Panc1 (cell line): ENCODE measurements at places on chromosomes 5 and 9.

DNA sequence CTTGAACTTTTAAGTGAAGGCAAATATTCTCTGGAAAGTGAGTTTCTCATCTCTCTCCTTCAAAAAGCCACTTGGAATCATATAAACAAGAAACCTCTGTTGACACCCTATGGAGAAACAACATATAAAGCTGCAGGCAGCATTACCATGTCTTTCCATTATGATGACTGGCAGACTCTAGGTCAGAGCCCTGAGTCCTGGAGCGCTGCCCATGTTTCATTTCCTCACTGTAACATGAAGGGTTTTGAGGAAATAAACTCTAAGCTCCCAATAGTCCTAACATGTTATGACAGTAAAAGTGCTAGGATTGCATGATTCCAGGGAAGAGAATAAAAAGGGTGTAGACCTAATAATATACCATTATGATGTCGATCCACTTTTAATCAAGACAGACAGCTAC lies 220.6 kb downstream of the CTNND2 start:
- no peak for DNase-seq

DNA sequence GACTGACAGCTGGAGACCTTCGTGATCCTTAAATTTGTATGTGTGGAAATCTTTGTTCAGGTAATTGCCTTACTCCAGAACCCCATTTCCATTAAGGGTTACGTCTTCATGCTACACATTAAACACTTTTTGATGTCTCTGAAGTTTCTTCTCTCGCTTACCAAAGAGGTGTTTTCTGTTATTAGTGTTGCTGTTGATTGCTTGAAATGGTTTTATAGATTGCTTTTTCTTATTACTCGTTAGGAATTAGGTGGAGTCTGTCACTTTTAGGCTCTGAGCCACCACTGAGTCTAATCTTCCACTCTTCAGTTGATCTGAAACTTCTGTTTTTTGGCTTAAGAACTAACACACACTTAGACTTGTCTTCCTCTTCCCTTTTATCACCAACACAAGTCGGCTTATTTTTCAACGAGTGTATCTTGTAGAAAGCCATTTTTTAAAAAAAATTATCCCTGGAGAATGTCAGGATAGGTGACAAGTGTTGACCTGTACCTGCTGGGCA lies 62.2 kb upstream of the PPARGC1B start:
- no peak for DNase-seq

GRCh38 chr9:111902391-111903139 lies 6.0 kb downstream of the UGCG start:
- no peak for DNase-seq

DNA sequence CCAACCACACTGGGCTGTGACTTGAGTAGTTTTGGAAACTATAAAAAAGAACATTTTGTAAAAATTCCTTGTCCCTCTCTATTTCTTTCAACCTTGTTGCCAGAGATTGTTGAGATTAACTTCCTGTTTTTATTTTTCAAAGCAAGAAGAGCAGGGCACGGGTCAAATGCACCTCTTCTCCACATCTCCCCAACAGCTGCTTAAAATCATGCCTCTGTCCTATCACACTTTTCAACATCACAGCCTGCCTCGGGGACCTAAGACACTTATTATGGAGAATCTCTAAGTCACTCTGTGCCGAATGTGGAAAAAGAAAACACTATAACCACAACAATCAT lies 280.3 kb upstream of the TNC start:
- no peak for DNase-seq

GRCh38 chr9:14563902-14564624 lies 129.2 kb downstream of the ZDHHC21 start:
- no peak for DNase-seq

- no peak for DNase-seq
Observed at GRCh38 chr5:169758886-169759285, 121.8 kb downstream of the DOCK2 start.
